A549 treated with RU486 at 1 μM for 4 hours (cell line): ENCODE measurements at places on chromosomes 2 and 18. TPM values are rescaled to one million over a fixed set of nuclear protein-coding genes. Genes with fewer than 3 reads are reported as not detected.

The ERICH2 gene
- not detected in 5 replicates for total RNA-seq

The ALLC gene
- total RNA-seq, result 0.21 TPM in 1 of 5 replicates, not detected in the others

The CYRIA gene
- 0.06 to 0.18 TPM (median 0.10 TPM) in 5 replicates for total RNA-seq

The TMEM200C gene
- total RNA-seq, result 0.07 TPM in 1 of 5 replicates, not detected in the others

The TUBA3E gene
- not detected in 5 replicates for total RNA-seq

The METTL8 gene
- 20.1 to 30.0 TPM (median 26.7 TPM) in 5 replicates for total RNA-seq

The GALNT5 gene
- 2.1 to 2.8 TPM (median 2.5 TPM) in 5 replicates for total RNA-seq

The GLB1L gene
- 5.0 to 6.8 TPM (median 6.8 TPM) in 5 replicates for total RNA-seq

The MLPH gene
- 189 to 291 TPM (median 256 TPM) in 5 replicates for total RNA-seq

The KCNE4 gene
- 0.63 to 1.2 TPM (median 0.79 TPM) in 5 replicates for total RNA-seq

The HYCC2 gene
- total RNA-seq, result 1.5 to 4.8 TPM (median 4.3 TPM) in 5 replicates

The SATB2 gene
- 3.1 to 3.7 TPM (median 3.6 TPM) in 5 replicates for total RNA-seq

The LHCGR gene
- not detected in 5 replicates for total RNA-seq

The FAM124B gene
- 0.06 TPM in 1 of 5 replicates, not detected in the others for total RNA-seq

The EXOC6B gene
- 5.6 to 7.8 TPM (median 7.1 TPM) in 5 replicates for total RNA-seq

The FOSL2 gene
- 39.0 to 53.5 TPM (median 47.6 TPM) in 5 replicates for total RNA-seq

The ANO7 gene
- total RNA-seq, result 1.7 to 2.7 TPM (median 1.9 TPM) in 5 replicates

The POMC gene
- not detected in 5 replicates for total RNA-seq

The FHOD3 gene
- 2.9 to 3.7 TPM (median 3.1 TPM) in 5 replicates for total RNA-seq

The DLGAP1 gene
- 0.03 to 0.10 TPM in 2 of 5 replicates, not detected in the others for total RNA-seq

The ADD2 gene
- 20.0 to 28.1 TPM (median 23.1 TPM) in 5 replicates for total RNA-seq

The TMEM247 gene
- total RNA-seq, result not detected in 5 replicates

The AFF3 gene
- 0.07 to 0.22 TPM in 2 of 5 replicates, not detected in the others for total RNA-seq

The ABCB11 gene
- 0.02 to 0.31 TPM (median 0.05 TPM) in 3 of 5 replicates, not detected in the others for total RNA-seq

The LONRF2 gene
- total RNA-seq, result 2.8 to 4.1 TPM (median 3.3 TPM) in 5 replicates

The IRS1 gene
- 11.5 to 17.3 TPM (median 15.6 TPM) in 5 replicates for total RNA-seq

The ZNF396 gene
- total RNA-seq, result 0.41 to 0.94 TPM (median 0.64 TPM) in 5 replicates

The POU3F3 gene
- 0.02 to 0.06 TPM in 2 of 5 replicates, not detected in the others for total RNA-seq

The SERPINB7 gene
- total RNA-seq, result 1.8 to 2.7 TPM (median 2.3 TPM) in 5 replicates

The GKN1 gene
- 0.34 to 1.2 TPM (median 0.54 TPM) in 5 replicates for total RNA-seq

The DSG4 gene
- total RNA-seq, result not detected in 5 replicates

The ZNF516 gene
- total RNA-seq, result 2.6 to 4.5 TPM (median 3.1 TPM) in 5 replicates

The RFX8 gene
- not detected in 5 replicates for total RNA-seq

The GORASP2 gene
- 91.3 to 115 TPM (median 94.8 TPM) in 5 replicates for total RNA-seq

The SERPINB12 gene
- total RNA-seq, result not detected in 5 replicates

The ADAM23 gene
- 8.5 to 11.2 TPM (median 9.6 TPM) in 5 replicates for total RNA-seq

The LINC00305 gene
- total RNA-seq, result not detected in 5 replicates

The SERPINB4 gene
- 0.11 to 0.18 TPM (median 0.15 TPM) in 4 of 5 replicates, not detected in the other for total RNA-seq

The ALK gene
- not detected in 5 replicates for total RNA-seq

The IL1B gene
- total RNA-seq, result 0.34 to 0.58 TPM (median 0.41 TPM) in 4 of 5 replicates, not detected in the other

The DYSF gene
- 0.56 to 0.81 TPM (median 0.67 TPM) in 5 replicates for total RNA-seq
